ENCODE measurements at places on chromosomes 1 and 21. TPM values are rescaled to one million over a fixed set of nuclear protein-coding genes. Genes with fewer than 3 reads are reported as not detected.
A peak's percentile ranks its signal among the peaks of the same experiment; 100 is the strongest.

FAM177B gene
- total RNA-seq = 17.8 TPM

DNA sequence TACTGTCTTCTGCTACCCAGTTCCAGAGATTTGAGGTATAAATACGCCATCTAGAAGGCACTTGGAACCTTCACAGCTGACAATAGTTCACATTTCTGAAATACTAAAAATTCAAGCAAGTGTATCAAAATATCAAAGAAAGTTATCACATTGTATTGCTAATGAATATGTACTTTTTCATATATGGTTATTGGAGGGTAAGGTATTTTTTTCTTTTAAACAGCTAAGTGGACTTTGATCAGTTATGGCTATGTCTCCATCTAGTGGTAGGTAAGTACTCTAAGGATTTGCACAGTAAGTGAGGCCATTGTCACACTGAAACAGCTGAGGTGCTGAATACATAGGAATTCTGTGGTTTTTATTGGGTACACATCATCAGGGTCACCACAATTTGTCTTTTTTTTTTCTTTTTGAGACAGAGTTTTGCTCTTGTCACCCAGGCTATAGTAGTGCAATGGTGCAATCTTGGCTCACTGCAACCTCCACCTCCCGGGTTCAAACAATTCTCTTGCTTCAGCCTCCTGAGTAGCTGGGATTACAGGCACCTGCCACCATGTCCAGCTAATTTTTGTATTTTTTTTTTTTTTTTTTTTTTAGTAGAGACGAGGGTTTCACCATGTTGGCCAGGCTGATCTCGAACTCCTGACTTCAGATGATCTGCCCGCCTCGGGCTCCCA, 49.1 kb upstream of the CR2 start:
- DNase-seq = no peak

DNA sequence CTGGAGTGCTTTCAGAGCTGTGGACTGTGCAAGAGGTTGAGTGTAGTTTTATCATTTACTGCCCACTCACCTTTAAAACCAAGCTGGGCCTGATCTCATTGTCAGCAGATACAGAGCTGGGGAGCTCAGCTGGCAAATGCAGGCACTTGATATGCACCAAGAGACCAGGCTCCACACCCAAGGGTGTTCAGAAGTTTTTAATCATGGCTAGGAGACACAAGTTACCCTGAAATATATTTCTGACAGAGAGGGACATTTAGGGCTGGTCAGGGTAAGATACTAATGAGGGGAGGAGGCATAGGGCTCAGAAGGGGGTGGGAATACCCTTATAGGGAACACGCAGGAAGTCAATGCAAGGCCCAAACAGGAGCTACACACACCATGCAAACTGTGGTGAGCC, 153.7 kb downstream of the ELAVL4 start:
- DNase-seq = no peak

DNA sequence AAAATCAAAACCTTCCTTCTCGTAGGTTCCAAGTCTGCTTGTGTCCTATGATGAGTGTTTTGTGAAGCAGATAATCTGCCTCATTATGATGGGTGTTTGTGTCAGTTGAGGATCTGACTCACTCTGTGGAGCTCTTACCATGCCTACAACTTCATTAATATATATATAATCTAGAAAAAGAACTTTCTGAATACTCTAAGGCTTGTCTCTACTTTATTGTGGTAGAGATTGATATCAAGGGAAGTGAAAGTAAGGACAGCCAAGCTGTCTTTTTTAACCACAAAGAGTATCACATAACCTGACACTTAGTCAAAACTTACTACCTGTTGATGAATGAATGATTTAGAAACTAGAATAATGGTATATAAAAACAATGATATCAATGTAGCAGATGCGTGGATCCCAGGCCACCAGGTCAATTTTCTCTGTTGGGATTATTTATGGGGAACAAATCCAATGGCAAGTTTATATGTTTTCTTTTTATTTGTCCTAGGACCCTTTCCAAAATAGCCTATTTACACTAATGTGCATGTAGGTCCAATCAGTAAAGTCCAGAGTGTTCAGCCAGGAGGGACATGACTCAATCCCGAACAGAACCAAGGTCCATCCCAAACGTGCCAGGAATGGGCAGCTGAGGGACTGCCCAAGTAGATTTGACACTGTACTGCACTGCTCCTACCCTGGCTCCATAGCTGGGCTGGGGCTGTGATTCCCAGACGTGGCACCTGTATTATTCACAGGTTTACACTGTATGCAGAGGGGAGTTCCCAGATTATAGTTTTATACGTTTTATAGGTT, 182.3 kb upstream of the GREM2 start:
- no peak for DNase-seq

DNA sequence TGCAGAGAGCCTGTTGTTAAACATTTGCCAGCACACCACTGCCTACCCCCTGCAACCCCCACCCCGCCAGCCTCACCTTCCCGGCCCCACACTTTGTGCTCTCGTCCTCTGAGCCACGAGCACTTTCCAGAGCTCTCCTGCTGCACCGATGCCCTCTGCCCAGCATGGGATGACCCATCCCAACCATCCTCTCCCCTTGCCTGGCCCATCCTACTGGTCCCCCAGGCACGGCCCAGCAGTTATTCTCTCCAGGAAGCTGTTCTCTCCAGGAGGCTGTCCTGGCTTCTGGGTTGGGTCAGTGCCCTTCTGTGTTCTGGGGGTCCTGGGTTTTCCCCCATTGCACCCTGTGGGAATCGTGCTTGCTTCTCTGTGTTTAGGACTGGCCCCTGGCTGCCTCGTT, 60.1 kb upstream of the ABCG1 start:
- DNase-seq = no peak

PADI1 gene
- 0.47 TPM for total RNA-seq

VWA1 gene
- total RNA-seq = 81.5 TPM

- DNase-seq = peak; percentile 26
These were observed 505.2 kb downstream of the PLPP3 start for GRCh38 chr1:56074007-56074651.

DNA sequence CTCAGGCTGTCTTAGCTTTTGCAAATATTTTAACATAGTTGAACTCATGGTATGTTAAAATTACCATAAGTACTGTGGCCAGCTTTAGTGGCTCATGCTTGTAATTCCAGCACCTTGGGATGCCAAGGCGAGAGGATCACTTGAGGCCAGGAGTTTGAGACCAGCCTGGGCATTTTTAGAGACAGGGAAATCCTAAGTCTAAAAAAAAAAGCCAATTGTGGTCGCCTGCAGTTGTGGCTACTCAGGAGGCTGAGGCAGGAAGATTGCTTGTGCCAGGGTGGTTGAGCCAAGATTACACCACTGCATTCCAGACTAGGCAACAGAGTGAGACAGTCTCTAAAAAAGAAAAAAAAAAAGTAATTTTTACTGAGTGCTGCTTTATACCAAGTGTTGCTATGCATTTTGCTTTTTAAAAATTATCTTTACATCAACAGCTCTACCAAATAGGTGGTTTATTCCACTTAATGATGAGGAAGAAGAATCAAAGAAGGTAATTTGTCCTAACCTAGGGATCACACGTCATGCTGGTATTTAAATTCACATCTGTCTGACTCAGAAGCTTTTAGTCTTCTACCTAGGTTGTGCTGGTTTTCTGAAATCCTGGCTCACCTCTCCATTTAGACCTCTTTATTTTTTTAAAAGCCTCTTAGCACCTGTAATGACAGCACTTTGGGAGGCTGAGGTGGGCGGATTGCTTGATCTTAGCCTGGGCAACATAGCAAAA, 16.8 kb downstream of the PPP1R12B start:
- no peak for DNase-seq

GRCh38 chr1:248924696-248925532, 18.9 kb downstream of the PGBD2 start:
- DNase-seq = peak; percentile 32

DNA sequence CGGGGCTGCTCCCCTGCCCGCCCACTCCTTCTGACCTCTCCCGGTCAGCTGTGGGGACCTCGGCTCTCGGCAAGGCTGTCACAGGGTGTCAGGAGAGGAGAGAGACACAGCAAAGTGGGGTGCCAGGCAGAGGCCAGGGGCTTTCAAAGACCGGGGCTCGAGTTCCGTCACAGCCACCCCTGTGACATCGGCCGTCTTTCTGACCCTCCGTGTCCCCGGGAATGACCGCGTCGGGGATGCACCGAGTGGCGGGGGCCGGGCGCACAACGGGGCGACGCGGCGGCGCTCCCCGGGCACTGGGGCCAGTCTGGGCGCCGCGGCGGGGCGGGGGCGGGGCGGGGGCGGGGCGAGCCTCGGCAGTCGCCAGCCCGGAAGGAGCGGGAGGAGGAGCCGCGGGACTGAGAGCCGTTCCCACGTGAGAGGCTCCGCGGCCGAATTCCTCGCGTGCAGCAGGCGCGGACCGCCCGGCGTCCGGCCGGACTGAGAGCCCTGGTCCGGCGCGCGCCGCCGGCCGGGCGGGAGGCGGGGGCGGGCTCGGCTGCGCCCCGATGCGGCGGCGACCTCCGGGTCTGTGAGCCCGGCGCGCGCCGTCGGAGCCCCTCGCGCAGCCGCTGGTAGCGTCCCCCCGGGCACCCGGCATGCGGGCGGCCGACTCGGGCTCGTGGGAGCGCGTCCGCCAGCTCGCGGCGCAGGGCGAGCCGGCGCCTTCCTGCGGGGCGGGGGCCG, 229.7 kb upstream of the TMEM51 start:
- DNase-seq = peak; percentile 66

B3GALNT2 gene
- 18.6 TPM for total RNA-seq

LCE1E gene
- not detected for total RNA-seq

YOD1 gene
- total RNA-seq = 6.6 TPM

UHMK1 gene
- total RNA-seq = 52.0 TPM

DNA sequence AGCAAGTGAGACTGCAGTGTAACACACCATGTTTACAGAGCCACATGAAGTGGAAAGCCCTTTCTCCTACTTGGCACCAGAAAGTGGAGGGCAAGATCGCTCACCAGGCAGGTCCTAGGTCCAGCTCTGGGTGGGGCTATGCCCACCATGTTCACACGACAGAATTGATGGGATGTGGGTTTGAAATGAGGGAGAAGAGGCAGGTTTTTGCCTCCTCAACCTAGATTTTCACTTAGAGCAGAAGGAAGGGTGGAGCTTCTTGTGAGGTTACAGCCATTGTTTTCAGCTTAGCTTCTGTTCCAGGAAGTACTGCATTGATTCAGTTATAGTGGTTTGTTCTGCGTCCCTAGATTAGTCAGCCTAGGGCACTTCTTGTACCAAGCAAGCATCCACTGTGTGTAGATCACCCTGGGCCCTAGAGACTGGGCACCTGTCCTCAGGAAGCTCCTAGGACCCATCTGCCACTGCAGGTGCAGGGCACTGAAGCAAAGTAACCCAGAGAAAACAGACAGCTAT, 2.3 kb downstream of the CD53 start:
- DNase-seq = no peak

DNA sequence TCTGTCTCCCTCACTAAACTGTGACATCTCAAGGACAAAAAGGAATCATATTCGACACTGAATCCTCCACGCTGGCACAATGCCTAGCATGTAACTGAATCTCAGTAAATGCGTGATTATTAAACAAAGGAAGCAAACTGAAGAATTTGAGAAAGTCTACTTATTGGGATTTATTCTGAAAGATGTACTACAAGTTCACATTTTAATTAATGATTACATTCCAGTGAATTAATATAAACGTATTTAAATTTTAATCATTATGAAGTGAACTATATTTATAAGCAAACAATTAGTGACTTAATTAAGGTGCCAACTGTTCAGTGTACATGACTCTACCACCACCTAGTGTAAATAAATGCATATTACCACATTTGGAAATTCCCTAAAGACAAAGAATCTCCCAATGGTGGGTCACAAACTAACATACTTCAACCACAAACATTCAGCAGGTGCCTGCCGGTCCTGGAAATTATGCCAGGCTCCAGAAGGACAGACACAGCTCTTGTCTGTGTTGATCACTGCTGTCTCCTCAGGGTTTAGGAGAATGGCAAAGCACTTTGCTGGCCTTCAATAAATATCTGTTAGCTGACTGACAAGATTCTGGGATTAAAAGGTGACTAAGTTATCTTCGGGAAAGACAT, 56.3 kb downstream of the SMYD3 start:
- no peak for DNase-seq

MFSD2A gene
- 27.9 TPM for total RNA-seq

DNA sequence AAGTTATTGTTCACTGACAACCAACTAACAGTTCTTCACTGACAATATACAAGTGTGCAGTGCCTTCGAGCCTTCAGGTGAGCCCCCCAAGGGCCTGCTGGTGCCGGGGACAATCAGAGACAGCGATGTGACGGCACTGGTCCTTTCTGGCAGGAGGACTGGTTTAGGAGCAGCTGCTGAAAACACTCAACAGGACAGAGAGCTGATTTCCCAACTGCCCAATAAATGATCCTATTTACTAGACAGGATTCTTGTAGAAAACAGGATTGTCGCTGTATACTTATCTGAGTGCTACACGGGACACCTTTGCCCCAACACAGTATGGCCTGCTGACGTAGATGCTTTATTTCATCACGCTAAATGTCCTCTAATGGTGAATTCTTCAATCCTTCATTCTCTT, 65.4 kb downstream of the TP53BP2 start:
- DNase-seq = no peak

- DNase-seq = no peak
These were observed 54.2 kb downstream of the IFI44 start for GRCh38 chr1:78703806-78704205.

HES4 gene
- 24.2 TPM for total RNA-seq

KISS1 gene
- total RNA-seq = not detected

DNA sequence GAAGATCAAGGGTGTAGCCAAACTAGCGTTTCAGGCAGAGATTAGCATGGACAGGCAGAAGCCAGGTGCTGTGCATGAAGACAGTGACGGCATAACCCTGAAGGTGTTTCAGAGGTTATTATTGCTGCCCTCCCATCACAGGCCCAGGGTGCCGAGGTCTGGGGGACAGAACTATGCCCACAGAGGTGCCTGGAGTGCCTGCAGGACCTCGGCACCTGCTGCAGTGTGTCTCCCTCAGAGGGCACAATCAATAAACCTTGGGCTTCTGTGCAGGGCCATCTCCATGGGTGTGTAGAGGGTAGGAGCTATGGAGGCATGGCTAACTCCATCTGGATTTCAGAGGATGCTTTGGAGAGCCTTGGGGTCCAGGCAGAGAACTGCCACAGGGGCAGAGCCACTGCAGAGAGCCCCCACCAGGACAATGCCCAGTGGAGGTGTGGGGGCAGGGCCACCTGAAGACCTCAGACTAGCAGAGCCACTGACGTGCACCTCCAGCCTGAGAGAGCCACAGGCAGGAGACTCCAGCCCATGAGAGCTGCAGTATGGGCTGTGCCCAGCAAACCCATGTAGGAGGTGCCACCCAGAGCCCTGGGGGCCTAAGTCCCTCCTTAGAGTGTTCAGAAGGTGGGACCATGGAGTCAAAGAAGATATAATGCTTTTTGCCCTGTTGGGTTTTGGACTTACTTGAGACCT, 5.7 kb upstream of the ABCG1 start:
- peak; percentile 3 for DNase-seq

DNA sequence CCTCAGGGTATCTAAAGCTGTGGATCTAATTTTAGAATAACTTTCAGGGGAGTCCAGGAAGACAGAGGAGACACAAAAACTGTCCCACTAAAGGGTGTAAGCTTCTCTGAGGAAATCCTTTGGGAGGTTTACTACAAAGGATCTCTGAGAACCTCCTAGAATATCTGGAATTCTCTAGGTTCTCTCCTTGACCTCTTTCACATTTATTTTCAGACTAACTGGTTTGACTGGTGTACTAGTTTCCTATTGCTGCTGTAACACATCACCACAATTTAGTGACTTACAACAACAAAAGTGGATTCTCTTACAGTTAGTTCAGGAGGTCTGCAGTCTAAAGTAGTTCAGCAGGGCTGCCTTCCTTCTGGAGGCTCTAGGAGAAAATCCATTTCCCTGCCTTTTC, 175.3 kb upstream of the KIAA0040 start:
- DNase-seq = no peak

C1orf141 gene
- not detected for total RNA-seq

- DNase-seq = no peak
These were observed 29.4 kb upstream of the SLC26A9 start for GRCh38 chr1:205972491-205973168.
